ENCODE measurements at places on chromosomes 2 and 18.

DNA sequence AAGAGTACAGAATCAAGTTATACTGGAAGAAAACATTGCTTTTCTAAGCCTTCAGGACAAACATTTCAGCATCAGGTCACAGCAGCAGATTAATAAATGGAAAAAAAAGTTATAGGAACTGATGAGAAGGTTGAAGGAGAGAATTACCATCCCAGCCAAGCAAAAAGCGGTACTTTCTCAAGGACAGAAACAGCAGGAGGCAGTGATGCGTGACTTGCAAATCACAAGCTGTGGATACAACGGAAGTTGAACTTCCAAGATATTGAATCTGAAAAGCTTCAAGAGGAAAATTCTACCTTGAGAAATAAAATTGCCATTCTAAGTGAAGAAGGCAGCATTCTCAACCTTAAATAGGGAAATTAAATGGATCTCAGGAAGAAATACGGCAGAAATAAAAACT lies 18.5 kb upstream of the SERPINB12 start:
- no peak for DNase-seq

- no peak for DNase-seq
These were observed 27.0 kb upstream of the THUMPD2 start for GRCh38 chr2:39805936-39806608.

GRCh38 chr2:157158111-157158510 lies 99.4 kb upstream of the GALNT5 start:
- no peak for DNase-seq

DNA sequence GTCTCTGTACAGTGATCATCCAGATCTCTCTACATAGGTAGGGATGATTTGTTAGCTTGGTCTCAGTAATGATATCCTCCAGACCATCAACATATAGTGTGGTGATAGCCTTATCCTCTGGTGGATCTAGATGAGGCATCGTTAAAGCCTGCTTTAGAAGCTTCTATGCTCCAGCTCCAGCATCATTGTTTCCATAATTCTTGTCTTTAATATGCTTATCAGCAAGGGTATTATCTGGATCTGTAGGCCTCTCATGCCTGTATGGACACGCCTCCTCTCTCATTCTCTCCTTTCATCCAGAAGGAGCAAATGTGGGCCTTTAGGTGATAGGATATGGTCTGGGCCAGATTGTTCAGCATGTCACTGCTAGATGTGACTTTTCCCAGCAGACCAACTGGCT lies 234.5 kb upstream of the CHST9 start:
- no peak for DNase-seq

GRCh38 chr2:18005411-18005810 lies 126.9 kb downstream of the KCNS3 start:
- DNase-seq: no peak

DNA sequence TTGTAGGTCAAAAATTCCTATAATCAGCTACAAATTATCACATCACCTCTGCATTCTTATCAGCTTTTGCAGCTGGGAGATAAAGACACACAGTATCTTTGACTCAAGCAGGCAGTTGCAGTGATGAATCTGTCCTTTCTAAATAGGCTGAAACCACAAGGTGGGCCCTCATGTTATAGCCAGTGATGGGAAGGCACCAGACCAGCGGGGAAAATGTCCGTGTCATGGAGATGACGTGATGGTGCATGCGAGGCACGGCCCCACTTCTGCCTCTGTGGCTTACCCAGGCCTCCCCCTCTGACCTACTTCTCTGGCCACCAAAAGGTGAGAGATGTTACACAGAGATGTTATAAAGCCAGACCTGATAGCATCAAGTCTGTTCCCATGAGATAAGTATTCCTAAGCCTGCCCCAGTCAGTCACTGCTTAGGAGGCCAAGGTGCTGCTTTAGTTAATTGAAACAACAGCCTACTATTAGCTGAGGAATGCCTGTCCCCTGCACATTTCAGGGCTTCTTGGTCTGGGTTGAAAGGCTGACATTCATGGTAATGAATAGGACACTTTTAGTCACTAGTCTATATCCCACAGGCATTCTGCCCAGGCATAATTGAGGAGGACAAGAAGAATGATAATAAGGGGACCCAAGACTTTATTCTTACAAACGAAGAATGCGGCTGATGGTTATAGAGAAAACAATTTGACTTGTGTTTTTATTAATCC lies 327.9 kb downstream of the LPIN1 start:
- DNase-seq: no peak

DNA sequence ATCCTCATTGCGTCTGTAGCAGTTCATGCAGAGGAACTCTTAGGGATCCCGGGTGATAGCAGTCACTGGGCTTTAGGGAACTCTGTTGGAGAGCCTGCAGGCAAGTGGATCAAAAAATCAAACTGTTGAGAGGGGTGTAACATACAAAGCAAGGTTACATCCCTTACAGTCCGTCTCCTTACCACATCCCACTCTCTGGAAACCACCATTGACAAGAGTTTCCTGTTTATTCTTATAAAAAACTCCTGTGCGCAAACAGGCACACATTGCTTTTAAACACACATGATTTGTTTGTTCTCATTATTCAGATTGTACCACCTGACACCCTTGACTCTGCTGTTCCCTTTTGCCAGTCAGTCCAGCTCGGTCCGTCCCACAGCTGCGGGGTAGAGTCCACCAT lies 137.7 kb downstream of the LTBP1 start:
- DNase-seq: no peak

GRCh38 chr2:228657807-228658402 lies 476.4 kb upstream of the SPHKAP start:
- no peak for DNase-seq

DNA sequence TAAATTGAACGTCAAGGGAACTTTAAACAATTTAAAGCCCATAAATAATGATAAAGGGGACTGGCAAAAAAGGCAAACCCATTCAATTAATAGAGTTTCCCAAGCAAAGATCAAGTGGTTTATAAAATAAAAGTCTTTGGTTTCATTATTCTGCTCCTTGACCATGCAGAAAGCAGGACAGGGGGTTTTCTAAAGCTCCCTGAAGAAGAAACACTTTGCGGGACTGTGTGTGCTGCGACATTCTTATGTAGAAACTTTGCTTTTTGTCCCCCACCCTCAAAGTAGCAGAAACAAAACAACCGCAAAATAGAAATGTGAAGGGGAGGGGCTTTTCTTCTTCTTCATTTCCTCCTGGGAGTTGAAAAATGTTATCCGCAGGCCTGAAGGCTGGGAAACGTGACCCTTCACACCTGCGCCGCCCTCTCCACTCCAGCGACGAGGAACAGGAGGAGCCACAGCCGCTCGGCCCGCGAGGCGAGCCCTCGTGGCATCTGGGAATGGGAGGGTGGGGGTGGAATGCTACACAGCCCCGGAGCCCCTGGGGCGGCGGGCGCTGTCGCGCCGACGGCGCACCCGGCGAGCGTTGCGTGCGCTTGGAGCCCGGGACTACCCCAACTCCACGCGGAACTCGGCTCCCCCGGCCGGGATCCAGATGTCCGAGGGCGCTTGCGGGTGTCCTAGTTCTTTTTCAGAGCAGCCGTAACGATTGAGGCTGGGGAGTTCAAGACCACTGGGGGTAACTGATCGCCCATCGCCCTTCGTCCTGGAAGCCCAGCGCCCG lies 4.3 kb upstream of the GBX2 start:
- no peak for DNase-seq

- DNase-seq: no peak
These were observed 42.0 kb upstream of the IL1R1 start for GRCh38 chr2:102100371-102101096.

DNA sequence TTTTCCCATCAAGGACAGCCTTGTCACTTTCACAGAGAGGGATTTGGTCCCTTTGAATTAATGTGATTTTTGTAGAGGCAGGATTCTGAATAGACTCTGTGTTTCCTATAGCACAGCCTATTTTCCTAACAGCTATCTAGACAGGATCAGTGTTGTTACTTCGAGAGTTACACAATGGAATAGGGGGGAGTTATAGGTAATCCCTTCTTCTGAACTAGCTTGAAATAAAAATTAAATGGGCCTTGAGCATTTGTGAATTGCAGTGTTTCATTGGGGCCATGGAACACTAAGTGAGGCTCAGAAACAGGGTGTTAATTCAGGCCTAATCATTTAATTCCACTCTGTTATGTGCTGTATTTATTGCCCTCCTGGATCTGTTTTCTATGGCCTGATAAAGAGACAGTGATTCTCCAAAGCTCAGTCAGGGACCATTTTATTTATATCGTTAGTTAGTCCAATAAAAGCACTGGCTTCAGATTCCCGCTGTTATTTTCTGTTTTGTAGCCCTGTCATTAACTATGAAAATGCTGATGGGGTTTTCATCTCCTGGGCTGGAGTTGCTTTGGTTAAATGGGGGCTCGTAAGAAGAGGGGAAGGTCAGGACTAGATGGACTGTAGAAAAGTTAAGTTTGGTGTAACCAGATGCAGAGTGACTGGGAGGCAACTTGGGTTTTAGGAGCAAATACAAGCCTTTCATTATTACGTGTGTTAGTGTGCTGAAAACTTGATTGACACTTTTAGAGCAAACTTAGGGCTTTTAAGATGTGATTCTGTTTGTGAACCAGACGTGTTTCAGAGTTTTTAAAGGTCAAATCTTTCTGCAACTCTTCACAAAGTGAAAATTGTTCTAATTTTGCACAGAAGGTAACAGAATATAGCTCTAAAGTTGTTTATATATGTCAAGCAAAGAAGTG lies 461.0 kb upstream of the HNRNPA3 start:
- DNase-seq: no peak

GRCh38 chr2:65528241-65528574 lies 95.8 kb upstream of the SPRED2 start:
- DNase-seq: no peak

- DNase-seq: no peak
These were observed 994.7 kb upstream of the POU3F3 start for GRCh38 chr2:103859238-103859637.

- no peak for DNase-seq
These were observed 14.3 kb upstream of the EN1 start for GRCh38 chr2:118861731-118862130.

- DNase-seq: no peak
These were observed 103.0 kb upstream of the STK17B start for GRCh38 chr2:196274387-196274809.

- DNase-seq: no peak
These were observed 9.6 kb downstream of the IFIH1 start for GRCh38 chr2:162308747-162309503.

DNA sequence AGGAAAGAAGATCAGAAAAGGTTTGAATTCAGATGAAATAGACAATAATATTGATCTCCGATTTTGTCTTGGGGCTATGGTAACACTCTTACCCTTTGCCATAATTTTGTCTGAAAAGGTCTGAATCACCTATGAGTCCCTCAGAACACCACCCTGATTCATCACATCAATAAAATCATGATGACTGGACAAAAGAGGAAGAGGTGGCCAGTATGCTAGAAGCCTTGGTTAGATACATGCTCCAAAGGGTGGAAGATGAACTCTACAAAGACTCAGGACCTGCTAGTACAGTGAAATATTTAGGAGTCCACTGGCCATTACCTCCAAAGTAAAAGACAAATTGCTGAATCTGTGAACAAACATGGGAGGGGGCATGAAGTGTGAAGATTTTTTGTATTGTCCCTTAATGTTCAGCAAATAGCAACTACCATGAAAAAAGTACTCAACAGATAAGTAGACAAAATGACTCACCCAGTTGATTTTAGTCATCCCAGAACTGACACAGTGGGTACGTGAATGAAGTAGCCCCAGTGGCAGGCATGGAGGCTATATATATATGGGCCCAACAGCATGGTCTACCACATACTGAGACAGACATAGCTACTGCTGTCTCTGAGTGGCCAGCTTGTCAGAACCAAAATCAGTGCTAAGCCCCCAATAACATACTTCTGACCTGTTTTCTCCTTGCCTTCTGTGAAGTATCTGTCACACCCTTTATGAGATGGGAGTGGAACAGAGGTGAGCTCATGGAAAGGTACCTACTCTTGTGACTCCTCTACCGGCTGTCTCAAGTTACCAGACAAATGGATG lies 36.5 kb upstream of the GLS start:
- no peak for DNase-seq

DNA sequence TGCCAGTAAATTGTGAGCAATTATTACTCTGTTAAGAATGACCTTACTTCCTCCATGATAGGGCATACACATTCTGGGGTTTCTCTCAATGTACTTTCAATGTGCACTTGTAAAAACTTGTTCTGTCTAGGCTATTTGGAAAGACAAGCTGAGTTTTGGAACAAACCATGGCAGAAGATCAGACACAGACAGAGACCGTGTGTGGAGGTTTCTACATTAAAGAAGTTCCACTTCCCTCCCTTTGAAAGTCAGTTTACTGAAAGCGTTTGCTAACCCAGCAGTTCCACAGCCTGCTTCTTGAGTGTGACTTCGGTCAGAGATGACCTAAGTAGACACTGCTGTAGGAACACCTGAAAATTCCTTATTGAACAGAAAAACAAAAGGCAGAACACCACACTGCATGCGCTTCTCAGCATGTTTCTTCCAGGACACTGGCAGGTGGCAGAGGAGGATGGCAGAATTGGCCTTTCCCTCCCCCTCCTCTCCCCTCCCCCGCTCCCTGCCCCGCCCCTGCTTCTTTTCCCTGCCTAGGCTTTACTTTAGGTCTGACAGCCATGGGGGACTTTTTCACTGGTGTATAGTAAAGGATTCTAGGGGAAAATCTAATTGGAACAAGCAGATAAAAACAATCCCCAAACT lies 109.8 kb downstream of the NOL10 start:
- no peak for DNase-seq

GRCh38 chr2:64795024-64795592 lies 141.4 kb upstream of the SERTAD2 start:
- no peak for DNase-seq

DNA sequence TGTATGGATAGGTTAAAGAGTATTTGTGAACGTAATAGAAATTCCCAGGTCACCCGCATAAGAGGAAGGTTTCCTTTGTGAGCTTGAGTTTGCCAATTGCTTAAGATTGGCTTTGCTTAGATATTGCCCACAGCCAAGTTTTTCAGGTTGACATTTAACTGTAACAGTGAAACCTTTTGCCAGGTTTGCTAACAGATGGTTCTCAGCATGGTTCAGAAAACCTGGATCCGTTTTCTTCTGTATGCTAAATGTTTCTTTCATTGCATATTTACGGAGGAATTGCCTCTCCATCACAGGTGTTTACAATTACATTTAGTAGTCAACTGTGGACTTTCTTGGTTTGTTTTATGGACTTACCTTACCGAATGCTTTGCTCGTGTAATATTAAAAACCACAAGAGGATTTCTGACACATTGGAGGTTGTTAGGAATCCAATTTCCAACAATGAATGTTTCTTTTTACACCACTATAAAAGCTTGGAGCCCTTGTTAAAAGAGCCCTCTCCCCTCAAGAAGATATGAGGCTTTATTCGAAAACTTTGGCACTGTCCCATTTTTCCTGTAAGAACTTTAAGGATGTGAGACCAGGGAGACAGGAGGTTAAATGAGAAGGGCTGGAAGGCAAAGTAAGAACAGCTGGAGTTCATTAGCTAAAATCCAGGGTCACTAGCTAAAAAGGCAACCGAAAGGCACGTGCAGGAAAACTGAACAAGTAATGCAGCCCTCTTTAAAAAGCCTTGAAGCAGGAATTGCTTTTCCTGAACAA lies 7.8 kb downstream of the CDK15 start:
- DNase-seq: no peak

DNA sequence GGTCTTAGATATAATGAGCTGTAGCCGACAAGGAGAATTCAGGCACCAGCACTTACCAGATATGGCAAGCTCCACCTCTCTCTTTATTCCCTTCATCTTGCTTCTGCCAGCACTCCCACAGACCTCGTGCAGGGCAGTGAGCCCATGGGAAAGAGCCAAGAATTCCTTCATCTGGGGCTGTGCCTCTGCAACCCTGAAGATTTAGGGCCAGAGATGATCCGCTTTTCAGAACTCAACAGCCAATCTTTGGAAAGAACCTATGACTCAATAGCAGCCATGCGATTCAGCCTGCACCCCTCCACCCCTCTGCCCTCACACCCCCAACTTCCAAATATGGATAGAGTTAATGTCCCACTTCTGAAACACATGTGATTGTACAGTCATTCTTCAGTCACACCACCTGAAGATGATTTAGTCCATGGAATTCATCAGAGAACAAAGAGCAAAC lies 533.7 kb upstream of the TNP1 start:
- no peak for DNase-seq

All from nucleus accumbens (tissue), 56 donors.